ENCODE measurements at places on chromosomes 5 and 9.

GRCh38 chr9:114538241-114538640 is 33.0 kb upstream of the WHRN start:
- no peak for DNase-seq

DNA sequence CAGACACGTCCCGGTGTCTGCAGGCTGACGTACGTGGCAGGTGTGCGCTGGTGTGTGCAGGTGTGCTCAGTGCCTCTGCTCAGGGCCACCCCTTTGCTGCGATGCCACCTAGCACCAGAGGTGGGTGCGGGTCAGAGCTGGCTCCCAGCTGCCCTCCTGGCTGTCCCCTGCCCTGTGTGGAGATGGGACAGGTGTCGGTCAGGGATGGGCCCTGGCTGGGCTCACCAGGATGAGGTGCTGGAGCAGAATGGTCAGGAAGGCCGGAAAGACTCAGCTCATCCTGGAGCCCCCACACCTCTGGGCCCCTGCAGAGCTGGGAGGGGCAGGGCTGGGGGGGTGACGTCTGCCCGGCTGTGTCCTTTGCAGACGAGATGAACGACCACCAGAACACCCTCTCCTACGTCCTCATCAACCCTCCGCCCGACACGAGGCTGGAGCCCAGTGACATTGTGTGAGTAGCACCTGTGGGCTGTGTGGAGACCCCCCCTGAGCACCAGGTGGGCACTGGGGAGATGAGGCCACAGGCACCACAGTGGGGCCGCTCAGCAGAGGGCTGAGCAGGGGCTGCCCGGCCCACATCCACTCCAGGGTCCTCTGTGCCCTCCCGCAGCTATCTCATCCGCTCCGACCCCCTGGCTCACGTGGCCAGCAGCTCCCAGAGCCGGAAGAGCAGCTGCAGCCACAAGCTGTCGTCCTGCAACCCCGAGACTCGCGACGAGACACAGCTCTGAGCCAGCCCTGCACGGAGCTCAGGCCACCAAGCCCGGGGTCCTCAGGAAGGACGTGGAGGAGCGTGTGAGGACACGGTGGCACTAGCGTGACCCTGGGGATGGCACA is 89.7 kb downstream of the KCNT1 start:
- DNase-seq: no peak

DNA sequence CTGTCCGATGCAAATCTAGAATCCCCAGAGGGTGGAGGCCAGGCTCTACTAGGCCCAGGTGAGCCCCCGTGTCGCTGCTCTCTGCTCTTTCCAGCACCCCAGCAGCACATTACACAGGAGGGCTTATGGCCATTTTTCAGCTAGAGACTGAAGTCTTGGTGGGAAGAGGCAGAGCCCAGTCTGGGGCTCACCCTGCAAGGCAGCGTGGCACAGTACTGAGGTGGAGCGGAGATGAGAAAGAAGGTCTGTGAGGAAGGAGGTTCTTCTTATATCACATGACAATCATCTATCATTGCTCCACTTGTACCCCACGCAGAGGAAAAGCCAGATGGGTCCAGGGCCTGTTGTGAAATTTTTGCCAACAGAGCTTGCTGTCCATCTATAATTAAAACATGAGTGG is 10.0 kb upstream of the KIF12 start:
- DNase-seq: no peak

GRCh38 chr5:103114440-103114839 is 5.5 kb downstream of the GIN1 start:
- DNase-seq: no peak

- DNase-seq: no peak
These were observed 76.0 kb downstream of the CEMIP2 start for GRCh38 chr9:71692337-71692736.

DNA sequence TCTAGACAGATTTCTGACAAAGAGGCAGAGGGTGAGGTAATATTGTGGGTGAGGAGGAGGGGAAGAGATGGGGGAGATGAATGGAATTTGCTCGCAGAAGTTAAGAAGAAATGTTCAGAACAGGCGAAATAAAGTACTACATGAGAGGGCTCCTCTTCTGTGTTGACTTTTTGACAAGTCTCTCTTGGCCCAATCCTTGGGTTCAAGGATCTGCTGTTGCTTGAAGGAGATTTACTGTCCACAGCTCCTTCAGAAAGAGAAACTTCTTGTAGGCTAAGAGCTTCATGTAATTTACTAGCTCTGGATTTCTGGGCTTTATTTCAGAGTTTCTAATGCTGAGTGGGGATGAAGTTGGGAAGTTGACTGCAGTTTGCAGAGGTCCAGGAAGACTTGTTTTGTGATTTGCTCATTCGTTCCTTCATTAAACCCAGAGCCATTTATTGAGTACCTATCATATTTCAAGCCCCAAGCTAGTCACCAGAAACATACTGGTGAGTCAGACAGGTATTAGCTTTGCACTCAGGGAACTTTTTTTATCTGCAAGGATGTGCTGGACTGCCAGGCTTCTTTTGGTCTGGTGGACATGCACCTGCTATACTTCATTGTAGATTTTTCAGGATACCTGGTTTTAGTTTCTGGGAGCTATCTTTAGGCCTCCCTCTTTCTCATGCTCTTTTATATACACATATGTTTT is 402.9 kb upstream of the CLINT1 start:
- DNase-seq: no peak

- no peak for DNase-seq
These were observed 52.7 kb upstream of the ARL15 start for GRCh38 chr5:54362992-54363625.

DNA sequence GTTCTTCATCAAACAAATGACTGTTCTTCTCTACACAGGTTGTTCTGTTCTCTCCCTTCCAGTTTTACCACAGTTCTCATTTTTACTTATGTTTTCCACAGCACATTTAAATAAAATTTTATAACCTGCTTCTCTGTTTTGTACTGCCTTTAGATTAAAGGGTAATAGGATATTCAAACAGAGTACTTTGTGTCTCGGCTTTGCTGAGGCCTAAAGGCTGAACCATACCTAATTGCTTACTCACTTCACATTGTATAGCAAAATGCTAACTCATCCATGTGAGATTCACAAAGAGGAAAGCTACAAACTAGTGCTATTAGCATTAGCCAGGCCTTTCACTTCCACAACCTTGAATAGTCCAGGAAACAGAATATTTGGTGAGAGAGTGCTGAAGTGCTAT is 200.3 kb downstream of the TRPM3 start:
- no peak for DNase-seq

DNA sequence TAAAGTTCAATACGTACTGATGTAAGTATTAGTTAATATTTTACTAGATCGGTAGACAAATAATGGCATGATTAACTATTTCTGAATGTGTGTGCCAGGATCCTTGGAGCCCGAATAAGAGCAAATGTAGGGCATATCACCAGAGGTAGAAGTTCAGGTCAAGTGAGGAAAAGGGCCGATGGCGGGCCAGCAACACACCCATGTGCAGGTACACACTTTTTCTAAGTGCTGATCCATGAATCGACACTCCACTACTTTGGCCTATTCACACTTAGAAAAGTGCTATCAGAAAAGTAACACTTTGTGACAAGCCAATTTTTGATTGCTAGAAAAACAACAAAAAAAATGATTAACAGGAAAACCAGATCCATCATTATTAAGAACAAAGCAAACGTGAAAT is 150.3 kb downstream of the AUH start:
- DNase-seq: no peak

DNA sequence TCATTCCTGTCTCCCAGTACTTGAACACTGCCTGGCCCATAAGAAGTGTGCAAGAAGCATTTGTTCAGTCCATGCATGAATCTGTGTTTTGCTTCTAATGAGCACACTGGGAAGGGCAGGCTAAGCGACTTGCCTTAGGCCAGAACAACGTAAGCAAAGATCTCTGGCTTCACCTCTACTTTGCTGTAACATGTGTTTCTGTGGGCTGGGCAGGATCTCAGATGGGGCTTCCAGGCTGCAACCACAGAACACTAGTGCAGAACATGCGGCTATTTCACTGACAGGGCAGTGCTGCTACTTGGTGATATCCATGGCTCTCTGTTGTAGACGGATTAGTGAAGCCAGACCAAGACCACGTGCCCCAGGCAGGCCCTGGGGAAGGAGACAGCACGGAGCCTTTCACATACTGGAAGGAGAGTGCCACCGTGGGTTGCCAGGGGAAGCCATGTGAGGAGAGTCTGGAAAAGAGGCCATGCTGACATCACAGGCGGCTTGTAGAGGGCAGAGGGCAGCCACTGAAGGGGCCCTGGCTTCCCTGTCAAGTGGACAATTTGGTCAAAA is 9.9 kb downstream of the DIRAS2 start:
- DNase-seq: no peak

DNA sequence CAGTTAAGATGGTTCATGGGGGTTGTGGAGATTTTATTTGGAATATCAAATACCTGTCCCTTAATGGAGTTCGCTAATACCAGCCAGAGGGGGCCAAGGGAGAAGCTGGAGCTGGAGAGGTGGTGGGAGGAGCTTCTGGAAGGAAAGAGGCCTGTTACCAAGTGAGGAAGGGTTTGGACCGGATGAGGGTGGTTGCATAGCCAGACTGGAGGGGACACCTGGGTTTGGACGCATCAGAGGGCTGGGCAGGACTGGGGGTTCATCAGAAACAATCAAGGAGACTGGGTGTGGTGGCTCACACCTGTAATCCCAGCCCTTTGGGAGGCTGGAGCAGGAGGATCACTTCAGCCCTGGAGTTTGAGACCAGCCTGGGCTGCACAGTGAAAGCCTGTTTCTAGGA is 111.8 kb upstream of the IER5L start:
- no peak for DNase-seq

DNA sequence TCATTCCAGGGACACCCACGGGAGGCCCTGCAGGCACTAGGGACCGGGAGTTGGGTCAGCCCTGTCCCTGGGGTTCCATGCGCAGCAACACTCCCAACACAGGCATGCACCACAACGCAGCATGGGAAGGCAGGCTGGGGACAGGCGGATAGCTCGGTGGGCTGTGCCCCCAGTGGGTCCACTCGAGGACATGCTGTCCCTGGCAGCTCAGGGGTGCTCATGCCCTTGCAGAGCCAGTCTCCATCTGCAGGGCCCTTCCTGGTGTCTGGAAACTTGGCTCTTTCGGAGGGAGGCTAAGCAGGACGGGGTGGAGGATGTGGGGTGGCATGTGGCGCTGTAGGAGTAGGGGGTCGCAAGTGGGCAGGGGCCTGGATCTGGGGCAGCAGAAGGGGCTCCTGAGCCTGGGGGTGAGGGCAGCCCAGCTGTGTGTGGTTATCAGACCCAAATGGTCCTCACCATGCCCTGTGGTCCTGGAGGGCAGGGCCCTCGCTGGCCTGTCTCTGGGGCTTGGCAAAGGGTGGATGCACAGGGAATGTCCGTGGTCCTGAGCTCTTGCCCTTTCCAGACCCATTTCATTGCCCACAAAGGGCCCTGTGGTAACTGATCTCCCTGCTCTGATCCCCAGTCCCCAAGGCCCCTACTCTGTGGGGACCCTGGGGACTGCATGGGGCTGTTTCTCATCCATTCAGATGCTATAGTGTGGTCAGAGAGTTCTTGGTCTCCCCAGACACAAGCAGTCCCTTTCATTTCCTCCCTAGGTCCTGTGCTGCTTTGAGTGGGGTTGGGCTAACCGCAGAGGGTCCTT is 90.3 kb upstream of the PHYKPL start:
- DNase-seq: no peak

GRCh38 chr5:40776658-40776977 is 20.9 kb upstream of the TTC33 start:
- no peak for DNase-seq

DNA sequence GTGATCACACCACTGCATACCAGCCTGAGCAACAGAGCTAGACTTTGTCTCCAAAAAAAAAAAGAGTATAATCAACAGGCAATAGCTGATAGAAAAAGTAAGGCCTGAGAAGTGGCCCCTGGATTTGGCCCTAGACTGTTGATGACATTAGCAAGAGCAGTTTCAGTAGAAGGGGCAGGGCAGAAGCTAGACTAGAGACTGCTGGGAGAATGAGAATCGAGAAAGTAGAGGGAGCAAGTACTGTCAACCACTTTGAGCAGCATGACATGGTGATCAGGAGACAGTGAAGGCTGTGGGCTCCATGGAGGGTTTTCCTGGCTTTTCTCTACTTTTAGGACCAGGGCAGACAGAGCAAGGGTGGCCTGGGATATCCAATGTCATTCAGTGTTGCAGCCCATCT is 34.9 kb upstream of the B4GALT1 start:
- no peak for DNase-seq

GRCh38 chr9:92980085-92980745 is 32.9 kb downstream of the FGD3 start:
- no peak for DNase-seq

Data from GDM1 (cell line).